Activated T-cell treated with anti-CD3 and anti-CD28 coated beads for 24 hours (primary cell): ENCODE measurements at places on chromosomes 16 and 17.
A peak's percentile ranks its signal among the peaks of the same experiment; 100 is the strongest.

GRCh38 chr16:1579214-1579613 is 32.7 kb downstream of the IFT140 start:
- DNase-seq: no peak

DNA sequence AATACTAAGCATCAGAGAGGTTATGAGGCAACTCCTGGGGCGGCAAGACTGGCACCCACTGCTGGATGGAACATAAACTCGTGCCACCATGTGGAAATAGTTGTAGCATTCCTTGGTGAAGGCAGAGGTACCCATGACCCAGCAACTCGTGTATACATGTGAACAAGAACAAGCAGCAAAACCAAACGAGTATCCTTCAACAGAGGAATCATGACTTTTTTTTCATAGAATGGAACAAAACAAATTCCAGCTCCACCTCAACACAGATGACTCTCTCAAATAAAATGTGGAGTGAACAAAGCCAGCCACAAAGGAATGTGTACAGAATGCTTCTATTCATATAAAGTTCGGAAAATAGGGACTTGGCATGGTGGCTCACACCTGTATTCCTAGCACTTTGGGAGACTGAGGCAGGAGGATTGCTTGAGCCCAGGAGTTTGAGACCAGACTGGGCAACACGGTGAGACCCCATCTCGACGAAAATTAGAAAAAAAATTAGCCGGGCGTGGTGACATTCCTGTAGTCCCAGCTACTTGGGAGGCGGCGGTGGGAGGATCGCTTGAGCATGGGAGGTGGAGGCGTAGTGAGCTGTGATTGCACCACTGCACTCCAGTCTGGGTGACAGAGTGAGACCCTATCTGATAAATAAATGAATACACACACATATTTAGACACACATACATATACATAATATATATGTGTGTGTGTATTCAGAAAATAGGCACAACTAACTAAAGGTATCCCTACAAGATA is 35.3 kb downstream of the B9D1 start:
- no peak for DNase-seq

GRCh38 chr17:66466840-66467367 is 164.5 kb downstream of the PRKCA start:
- DNase-seq: peak; percentile 39

GRCh38 chr17:42248351-42249179 is 27.6 kb downstream of the STAT5B start:
- peak; percentile 72 for DNase-seq

- DNase-seq: peak; percentile 73
These were observed 27.3 kb downstream of the USP7 start for GRCh38 chr16:8936421-8936820.

GRCh38 chr16:695355-696089 is 5.3 kb upstream of the WDR24 start:
- DNase-seq: peak; percentile 62

DNA sequence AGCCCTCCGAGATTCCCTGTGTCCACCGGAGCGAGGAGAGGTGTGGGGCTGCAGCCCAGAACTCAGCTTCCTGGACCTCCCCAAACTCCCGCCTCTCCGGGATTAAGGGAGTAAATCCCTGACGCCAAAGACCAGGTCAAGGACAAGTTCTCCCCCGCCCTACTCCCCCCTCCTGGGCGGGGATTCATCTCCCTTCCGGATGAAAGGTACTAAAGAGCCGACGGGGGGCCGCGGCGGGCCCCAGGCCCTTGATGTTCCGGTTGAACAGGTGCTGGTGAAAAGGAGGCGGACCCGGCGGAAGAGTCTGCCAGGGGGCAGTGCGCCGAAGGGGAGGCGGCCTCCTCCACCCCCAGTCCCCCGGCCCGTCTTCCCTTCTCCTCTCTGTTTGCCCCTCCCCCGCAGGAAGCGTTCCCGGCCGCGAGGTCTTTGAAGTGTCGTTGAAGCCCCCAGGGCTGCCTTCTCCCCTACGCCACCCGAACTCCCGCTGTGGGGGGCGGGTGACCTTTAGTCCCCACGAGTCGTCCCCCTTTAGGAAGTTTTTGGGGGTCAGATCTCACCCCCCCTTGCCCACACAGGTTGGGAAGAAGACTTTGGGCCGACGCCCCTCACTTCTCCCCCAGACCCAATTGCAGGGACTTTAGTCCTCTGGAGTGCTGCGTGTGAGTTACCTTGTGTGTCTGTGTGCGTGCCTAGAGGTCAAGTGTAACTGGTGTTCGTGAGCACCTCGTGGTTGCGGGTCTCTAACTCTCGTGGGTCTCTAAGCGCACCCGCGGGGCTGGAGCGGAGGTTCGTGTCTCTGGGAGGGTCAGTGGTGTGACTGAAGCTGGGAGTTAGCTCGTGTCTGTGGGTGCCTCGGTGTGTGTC is 1.1 kb upstream of the MLLT6 start:
- peak; percentile 84 for DNase-seq

- no peak for DNase-seq
These were observed 63.5 kb upstream of the CIBAR2 start for GRCh38 chr16:85175724-85176233.

GRCh38 chr16:88533381-88533917 is 36.8 kb upstream of the ZC3H18 start:
- no peak for DNase-seq

GRCh38 chr17:4068918-4069317 is 73.9 kb downstream of the ZZEF1 start:
- no peak for DNase-seq
